Nasal cavity respiratory epithelium epithelial cell of viscerocranial mucosa (primary cell): ENCODE measurements at places on chromosomes 5 and 9. TPM values are rescaled to one million over a fixed set of nuclear protein-coding genes. Genes with fewer than 3 reads are reported as not detected.

The PAPPA gene
- total RNA-seq, result 0.68 and 13.1 TPM in 2 replicates

The CDH9 gene
- total RNA-seq, result not detected in 2 replicates

The RBM27 gene
- total RNA-seq, result 31.1 and 40.0 TPM in 2 replicates

The BTNL3 gene
- total RNA-seq, result not detected in 2 replicates

The FBP2 gene
- not detected in 2 replicates for total RNA-seq

The SOX30 gene
- total RNA-seq, result under 0.01 TPM in 1 of 2 replicates, not detected in the other

The CARTPT gene
- total RNA-seq, result not detected in 2 replicates

The SLC45A2 gene
- total RNA-seq, result 0.14 TPM in 1 of 2 replicates, not detected in the other

The PCDHA3 gene
- total RNA-seq, result 0.57 TPM in 1 of 2 replicates, not detected in the other

The PCDHB15 gene
- total RNA-seq, result 0.34 and 0.50 TPM in 2 replicates

The ARL15 gene
- total RNA-seq, result 23.6 and 38.9 TPM in 2 replicates

The SNAPC3 gene
- total RNA-seq, result 25.3 and 48.3 TPM in 2 replicates

The DNAJC25 gene
- 7.2 and 9.5 TPM in 2 replicates for total RNA-seq

The BTNL8 gene
- total RNA-seq, result not detected in 2 replicates
